ENCODE measurements at places on chromosomes 7 and 10. TPM values are rescaled to one million over a fixed set of nuclear protein-coding genes. Genes with fewer than 3 reads are reported as not detected.

DNA sequence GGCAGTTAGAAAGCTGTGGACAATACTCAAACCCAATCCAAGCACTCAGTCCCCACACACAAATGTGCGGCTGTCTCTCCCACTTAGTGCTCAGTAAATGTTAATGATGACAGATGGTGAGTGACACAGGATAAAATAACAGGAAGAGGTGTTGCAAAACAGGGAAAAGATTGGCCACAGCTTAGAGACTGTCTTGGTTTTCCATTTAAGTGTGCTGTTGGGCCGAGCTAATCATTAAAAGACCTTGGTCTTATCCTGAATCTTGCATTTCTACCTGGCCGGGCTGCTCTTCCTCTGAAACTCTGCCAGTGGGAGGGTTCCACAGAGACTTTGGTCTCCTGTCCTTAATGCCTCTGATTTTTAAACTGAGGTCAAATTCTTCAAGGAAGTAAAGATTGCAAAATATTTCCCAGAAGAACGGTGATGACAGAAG lies 113.1 kb upstream of the RNF32 start:
- no peak for DNase-seq

Gene PWWP2B
- 8.5 TPM for total RNA-seq

- no peak for DNase-seq
Measured at GRCh38 chr10:1874533-1874932, 137.2 kb upstream of the ADARB2 start.

GRCh38 chr7:88835147-88835728 lies 39.7 kb upstream of the TEX47 start:
- no peak for DNase-seq

DNA sequence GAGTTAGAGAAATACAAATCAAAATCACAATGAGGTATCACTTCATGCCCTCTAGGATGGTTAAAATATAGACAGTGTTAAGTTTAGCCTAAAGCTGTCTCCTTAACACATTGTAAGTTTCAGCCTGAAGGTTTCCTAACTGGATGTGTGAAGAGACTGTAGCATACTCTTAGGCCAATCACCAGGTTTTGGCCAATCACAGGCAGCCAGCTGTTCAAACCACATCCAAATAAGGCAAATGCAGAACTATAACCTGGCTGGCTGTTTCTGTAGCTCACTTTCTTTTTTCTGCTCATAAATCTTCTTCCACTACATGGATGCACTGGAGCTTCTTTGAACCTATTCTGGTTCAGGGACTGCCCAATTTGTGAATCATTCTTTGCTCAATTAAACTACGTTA lies 19.7 kb downstream of the ESYT2 start:
- DNase-seq = peak; percentile 71

Gene RPEL1
- not detected for total RNA-seq

Gene CACNB2
- not detected for total RNA-seq

DNA sequence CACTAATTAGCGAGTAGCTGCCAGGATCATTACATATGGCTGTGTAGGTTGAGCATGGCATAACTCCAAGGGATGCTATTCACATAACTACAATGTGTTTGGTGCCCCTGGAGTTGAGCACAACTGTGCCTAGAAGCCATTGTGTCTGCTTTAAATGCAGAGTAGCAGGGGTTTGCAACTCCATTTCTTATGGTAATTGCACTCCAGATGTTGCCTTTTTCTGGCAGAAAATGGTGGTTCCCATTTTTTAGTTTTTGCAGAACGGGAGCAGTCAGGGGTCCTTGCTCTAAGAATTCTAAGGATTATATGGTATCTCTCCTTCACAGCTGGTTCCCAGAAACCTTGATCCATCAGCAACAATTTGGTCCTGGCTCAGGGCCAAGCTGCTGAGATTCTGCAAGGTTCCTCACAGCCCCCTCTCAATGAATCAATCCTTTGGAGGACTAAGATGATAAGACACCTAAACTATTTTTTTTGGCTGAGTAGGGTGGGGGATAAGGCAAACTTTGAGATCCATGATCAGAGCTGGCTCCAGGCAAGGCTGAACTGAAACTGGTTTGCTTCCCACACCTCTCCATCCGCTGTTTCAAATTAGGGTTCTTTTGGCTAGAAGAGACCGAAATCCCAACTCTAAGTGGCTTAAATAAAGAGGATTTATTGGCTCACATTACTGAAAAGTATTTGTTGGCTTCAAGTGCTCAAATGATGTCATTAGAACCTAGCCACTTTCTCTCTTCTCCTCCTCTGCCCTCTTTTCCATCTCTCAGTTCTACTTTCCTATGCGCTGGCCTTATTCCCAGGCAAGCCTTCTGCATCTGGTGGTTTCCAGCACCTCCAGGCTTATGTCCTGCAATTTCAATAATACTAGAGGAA lies 97.5 kb upstream of the CCDC6 start:
- DNase-seq = no peak
